IPS-NIHi11 (cell line): ENCODE measurements at places on chromosomes 13 and 19.
A peak's percentile ranks its signal among the peaks of the same experiment; 100 is the strongest.

DNA sequence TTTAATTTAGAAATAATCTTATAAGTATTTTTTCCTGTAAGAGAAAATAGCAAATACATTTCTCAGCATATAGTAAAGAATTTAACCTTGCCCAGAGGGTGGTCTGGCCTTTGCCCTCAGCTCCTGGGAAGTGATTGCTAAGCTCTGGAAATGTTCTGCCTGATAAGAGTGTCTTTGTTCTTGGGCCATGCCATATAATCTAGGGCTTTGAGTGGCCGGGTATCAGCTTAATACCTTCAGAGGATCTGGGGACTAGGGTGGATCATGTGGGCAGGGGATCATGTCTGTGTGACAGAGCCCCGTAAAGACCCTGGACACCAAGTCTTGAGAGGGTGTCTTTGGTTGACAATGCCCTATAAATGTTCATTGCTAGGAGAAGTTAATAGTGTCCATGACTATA lies 1032.4 kb upstream of the MIR17HG start:
- DNase-seq: no peak

- DNase-seq: no peak
Measured at GRCh38 chr13:105806628-105806920, 728.9 kb downstream of the EFNB2 start.

GRCh38 chr19:7994114-7994513 lies 11.3 kb downstream of the ELAVL1 start:
- DNase-seq: no peak

DNA sequence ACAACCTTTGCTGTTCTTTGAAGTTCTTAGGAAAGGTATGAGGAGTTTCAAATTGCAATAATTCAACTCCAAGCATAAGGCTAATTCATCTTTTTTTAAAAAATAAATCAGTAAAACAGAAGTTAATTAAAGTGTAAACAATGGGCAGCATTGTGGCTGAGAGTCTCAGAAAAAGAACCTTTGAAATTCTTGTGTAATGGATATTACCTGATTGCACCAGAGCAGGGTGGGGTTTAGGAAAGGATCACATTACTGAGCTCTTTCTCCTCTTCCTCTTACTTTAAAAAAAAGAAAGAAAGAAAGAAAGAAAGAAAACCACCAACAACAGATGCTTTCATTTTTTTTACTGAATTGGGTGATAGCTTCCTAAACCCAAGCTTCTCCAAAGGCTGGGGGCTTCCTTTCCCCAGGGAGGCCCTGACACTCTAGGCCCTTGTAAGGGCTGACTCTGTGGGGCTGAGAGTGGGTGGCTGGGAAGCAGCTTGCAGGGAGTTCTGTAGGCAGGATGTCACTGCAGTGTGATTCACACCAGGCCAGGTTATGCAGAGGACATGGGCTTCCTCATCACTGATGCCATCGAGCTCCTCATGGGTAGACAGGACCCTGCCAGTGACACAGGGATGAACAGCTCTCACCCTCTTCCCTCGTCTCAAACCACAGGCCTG lies 564.5 kb downstream of the FGF9 start:
- peak; percentile 57 for DNase-seq

- DNase-seq: no peak
Measured at GRCh38 chr13:111245576-111246384, 74.7 kb upstream of the TEX29 start.

DNA sequence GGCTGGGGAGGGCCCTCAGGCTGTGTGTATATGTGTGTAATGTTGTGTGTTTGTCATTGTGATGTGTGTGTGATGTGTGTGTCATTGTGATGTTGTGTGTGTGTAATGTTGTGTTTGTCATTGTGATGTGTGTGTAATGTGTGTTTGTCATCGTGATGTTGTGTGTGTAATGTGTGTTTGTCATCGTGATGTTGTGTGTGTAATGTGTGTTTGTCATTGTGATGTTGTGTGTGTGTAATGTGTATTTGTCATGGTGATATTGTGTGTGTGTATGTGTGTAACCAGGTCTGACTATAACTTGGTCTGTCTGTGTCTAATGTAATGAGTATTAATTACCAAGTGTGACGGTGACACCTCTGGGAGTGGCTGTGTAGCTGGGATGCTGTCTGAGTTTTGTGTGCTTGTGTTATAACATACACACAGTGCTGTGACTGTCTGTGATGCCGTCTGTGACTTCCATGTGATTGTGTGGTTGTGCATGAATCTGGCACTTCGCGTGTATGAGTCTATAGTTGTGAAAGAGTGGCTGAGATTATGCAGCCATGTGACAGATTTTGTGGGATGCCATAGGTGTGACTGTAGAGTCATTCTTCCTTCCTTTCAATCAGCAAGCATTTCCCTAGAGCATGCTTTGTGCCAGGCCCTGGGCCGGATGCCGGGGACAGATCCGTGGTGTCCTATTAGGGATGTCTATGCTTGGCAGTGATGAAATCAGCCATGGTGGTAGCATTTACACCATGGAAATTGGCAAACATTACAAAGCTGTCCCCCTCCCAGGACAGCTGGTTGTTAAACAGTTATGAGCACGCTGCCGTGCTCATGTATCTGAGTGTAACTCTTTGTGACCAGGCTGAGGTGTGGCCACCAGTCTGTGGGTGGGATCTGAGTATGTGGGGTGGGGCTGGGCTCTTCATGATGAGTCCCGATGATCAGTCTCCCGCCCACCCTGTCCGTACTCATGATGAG lies 6.4 kb downstream of the TNFSF14 start:
- DNase-seq: no peak

DNA sequence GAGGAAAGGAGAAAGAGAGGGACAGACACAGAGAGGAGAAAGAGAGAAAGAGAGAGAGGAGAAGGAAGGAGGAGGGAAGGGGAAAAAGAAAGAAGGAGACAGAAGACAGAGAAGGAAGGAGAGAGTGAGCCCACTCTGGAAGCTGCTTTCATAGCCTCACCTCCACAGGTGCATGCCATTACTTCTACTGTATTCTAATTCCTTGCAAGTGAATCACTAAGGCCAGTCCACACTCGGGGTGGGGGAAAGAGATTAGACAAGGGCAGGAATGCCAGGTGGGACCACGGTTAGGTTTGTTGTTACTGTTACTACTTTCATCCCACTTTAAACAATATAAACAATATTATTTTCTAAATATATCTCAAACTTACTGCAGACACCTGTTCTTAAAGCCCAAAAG lies 684.5 kb upstream of the ARGLU1 start:
- DNase-seq: no peak

DNA sequence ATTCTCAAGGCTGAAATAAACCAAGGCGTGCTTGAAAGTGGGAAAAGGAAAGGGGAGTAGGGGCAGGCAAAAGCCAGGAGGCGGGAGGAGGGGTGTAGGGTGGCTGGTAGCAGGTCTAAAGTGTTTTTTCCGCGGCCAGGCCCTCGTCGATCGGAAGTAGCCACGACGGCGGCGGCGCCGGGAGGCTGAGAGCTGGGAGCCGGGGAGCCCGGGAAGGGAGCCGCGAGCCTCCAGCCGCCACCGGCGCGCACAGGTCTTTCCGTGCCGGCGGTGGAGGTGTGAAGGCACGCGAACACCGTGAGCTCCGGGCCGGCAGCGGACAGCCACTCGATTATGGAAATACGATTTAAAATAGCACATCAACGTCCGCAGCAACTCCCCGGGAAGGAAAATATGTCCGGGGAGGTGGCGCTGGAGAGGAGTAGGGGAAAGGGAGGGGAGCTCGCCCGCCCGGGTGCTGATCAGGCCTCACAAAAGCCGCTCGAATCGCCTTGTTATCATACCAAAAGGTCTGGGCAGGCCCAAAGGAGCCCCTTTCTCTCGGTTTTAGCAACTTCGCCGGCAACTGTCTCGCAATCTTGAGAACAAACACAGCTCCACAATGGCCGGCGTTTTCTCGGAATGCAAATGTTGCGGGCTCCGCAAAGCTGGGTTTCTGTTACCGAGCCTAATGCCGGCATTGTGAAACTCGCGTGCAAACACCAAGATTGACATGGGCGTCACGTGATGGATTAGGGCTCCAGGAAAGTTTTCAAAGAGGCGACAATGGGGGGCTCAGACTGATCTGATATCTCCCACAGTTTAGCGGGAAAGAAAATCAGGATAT lies 2.9 kb upstream of the PCDH8 start:
- DNase-seq: peak; percentile 59

- DNase-seq: peak; percentile 43
Measured at GRCh38 chr13:110306340-110306959, 507 bp downstream of the COL4A1 start.

DNA sequence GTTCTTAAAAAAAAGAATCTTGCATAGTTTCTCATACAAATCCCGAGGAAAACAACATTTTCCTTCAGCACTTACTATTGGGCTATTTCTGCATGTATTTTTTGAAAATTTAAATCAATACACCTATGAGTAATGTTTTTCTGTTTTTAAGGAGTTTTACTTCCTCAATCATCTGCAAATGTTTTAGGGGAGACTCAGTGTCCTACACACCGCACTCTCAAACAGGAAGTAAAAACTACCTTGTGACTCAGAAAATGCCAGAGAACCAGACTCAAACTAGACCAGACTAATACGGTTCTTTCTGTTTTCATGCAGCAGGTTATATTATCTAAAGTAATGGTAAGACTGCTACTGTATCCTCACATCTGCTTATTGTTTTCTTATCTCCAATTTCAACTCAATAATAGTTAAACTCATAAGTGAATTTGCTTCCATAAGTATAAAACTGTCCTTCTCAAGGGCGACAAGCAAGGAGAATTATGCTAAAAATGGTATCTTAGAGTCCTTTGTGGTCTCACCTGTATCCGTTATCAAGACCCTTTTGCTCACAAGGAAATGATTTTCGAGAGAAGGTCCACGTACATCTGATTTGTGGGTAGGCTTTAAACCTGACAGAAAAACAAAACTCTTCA lies 52.5 kb downstream of the FLT3 start:
- DNase-seq: no peak

DNA sequence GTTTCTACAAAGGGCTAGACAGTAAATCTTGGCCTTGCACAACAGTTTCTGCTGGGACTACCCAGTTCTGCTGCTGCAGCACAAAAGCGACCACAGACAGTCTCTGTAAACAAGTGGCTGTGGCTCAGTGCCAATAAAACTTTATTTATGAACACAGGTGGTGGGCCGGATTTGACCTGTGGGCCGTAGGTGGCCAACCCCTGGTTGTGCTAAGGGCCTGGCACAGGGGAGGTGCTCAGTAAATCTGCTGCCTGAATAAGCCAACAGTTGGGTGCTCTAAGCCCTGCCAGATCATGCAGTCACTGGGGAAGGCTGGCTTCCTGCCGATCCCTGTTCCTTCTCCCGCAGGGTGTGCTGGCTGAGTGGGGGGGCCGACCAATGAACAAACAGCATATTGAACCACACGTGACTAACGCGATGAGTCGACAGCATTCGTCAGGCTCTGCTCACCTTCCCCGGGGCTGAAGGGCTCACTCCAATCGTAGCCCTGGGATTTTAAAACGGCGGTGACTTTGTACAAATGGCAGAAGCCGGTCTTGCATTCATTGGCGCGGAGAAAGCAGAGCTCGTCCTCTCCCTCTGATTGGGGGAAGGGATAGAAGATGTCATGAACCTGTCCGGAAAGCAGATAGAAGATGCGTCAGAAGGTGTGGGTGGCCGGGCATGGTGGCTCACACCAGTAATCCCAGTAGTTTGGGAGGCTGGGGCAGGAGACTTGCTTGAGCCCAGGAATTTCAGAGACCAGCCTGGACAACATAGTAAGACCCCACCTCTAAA lies 24.3 kb upstream of the MYDGF start:
- no peak for DNase-seq

DNA sequence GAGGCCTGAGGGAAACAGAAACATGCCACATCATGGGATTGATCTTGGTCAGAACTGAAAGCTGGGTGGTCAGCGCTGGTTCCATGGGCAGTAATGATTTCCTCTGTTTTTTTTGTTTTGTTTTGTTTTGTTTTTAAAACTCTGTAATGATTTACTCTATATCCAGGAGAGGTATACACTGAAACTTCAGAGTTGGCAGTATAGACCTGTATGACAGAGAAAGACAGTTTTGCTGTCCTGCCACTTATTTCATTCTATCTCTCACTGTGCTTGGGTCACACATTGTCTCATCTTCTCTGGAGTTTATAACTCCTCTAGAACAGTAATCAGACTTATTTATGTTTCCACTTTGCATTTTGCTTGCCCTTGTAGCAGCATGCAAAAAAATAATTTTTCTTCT lies 105.1 kb upstream of the SLITRK1 start:
- DNase-seq: no peak

- DNase-seq: peak; percentile 89
Measured at GRCh38 chr19:49210108-49210900, 52.7 kb downstream of the TRPM4 start.

DNA sequence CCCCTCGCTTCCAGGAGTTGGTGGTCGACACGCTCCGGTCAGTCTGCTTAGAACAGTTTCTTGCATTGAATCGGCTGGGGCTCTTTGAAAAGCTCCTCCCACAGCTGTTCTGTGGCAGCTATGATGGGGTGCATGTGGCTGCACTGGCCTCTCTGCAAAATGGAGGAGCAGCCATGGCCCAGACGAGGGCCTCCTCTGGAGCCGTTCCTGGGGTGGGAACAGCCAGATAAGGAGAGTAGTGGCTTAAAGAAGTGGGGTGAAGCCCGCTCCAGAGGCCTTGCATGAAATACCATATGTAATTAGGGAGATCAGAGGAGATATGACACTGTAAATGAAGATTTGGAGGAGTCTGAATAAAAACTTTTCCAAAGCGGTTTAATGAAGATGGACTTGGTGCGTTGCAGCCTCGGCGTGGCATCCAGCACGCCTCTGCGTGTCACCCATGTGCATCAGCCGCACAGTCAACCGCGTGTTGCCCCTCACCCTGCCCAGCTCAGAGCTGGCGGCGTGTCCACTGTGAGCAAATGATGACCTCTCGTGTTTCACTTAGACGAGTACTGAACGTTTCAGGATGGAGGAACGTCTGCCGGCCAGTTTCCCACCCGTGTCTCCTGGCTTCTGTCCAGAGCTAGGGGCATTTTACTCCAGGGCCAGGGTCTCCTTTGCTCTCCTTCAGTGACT lies 199.2 kb downstream of the TEX29 start:
- no peak for DNase-seq

DNA sequence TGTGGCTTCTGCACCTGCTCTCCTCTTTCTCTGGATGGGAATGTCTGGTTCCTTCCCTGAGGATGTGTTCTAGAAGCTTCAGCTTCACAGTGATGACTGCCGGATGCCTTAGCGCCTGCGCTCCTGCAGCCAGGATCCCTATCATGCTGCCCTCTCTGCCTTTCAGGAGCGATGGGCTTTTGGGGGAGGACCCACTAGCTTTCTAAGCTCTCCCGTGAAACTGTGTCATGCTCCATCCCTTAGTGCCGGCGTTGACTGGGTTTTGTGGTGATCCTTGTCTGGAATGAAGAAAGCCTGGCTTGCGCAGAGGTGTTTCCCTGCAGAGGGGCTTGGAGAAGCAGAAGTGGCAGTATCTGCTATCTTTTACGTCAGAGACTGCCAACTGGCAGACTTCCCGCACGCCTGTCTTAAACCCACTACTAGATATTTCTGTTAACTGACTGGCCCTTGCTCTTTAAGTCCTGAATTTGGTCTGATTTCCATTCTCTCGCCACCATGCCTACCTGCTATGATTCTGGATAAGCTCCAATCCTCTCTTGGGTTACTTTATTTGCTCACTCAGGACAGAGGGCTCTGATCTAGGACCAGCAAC lies 3.8 kb upstream of the KMT2B start:
- DNase-seq: no peak

GRCh38 chr13:50187352-50188029 lies 172.2 kb downstream of the KCNRG start:
- DNase-seq: no peak
